NCI-H510A treated with DMSO at 0.1 percent for 48 hours (cell line): ENCODE measurements at places on chromosomes 13 and 19.

- DNase-seq = no peak
These were observed 3.3 kb downstream of the CSNK1G2 start for GRCh38 chr19:1944088-1944915.

GRCh38 chr19:19059018-19059836, 4.6 kb upstream of the SLC25A42 start:
- DNase-seq = no peak

DNA sequence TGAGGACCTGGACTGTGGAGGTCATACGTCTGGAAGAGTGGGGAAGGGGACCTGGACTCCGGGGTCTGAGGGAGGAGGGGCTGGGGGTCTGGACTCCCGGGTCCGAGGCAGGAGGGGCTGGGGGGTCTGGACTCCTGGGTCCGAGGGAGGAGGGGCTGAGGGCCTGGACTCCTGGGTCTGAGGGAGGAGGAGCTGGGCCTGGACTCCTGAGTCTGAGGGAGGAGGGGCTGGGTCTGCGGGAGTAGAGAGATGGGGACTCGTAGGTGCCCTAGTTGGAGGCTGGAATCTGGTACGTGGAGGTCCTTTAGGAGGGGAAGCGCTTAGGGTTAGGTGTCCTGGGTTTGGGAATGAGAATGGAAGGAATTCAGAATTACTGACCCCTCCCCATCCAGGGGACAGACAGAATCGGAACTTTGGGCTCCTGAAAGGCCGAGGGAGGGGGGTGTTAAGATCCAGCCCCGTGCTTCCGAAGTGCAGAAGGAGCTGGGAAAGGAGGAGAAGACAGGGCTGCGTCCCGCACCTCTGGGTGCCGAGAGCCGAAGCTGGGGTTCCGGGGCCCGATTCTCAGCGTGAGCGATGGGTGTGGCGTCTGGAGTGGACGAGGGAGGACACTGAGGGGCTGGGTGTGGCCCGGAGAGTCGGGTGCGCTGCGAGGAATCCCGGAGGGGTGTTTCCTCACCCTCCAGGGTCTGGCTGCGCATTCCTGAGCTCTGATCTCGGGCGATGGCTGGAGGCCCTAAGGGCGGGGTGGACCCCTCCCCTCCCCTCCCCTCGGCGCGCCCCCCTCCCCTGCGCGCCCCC, 608 bp downstream of the MYADM start:
- DNase-seq = no peak

DNA sequence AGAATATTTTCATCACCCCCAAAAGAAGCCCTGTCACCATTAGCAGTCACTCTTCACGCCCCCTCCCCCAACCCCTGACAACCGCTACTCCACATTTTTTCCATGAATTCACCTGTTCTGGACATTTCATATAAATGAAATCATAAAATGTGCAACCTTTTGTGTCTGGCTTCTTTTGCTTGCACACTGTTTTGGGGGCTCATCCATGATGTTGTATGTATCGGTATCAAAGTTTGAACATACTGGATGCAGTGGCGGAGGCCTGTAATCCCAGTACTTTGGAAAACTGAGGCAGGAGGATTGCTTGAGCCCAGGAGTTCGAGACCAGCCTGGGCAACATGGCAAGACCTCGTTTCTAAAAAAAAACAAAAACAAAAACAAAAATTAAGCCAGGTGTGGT, 7.2 kb downstream of the GADD45B start:
- no peak for DNase-seq

GRCh38 chr19:18910010-18910409, 9.2 kb downstream of the COPE start:
- DNase-seq = no peak

- no peak for DNase-seq
These were observed 25.5 kb downstream of the OR7A5 start for GRCh38 chr19:14809272-14810057.

GRCh38 chr19:51440846-51441409, 17.3 kb downstream of the SIGLEC8 start:
- no peak for DNase-seq

DNA sequence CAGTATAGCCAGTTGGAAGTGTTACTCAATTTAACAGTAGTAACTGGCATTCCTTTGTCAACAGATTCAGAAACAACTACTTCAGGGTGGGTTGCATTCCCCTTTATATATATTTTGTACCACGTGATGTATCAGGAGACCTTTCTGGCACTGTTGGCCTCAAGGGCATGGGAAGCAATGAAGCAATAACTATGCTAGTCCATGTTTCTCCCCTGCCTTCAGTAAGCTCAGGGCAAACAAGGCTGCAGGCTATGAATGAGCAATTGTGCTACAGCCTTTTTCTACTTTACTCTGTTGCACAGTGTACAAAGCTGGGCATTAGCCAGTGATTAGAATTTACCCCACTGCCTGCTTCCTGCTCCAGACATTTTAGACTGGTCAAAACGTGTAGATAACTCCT, 348.8 kb downstream of the GPC5 start:
- DNase-seq = no peak

DNA sequence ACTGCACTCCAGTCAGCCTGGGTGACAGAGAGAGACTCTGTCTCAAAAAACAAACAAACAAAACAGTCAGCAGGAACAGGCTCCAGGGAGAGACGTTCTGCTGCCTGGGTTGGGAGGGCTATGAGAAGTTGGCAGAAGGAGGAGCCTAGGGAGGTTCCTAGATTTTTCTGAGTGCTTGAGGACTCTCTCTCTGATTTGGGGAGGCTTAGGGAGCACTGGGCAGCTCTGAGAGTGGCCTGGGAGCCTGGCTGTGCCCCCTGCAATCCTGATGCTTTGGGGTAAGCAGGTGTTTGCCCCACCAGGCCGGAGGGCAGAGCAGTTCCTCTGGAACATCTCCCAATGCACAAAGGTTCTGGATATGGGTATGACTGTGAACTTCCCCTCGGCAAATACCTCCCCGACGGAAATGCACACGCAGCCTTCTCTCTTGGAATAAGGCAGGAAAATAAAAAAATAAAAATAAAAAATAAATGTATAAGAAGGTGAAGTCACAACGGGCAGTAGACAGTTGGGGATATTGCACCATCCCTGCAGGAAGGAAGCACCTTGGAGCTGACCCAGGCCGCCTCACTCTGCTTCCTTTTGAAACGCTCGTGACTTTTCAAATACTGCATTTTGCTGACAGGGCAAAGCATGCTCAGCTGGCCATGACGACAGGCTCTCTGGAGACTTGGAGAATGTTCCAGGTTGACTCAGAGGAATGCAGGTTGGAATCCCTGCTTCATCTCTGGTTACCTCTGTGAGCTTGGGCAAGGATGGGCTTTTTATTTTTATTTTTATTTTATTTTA, 26.5 kb upstream of the HOMER3 start:
- DNase-seq = peak; percentile 36

DNA sequence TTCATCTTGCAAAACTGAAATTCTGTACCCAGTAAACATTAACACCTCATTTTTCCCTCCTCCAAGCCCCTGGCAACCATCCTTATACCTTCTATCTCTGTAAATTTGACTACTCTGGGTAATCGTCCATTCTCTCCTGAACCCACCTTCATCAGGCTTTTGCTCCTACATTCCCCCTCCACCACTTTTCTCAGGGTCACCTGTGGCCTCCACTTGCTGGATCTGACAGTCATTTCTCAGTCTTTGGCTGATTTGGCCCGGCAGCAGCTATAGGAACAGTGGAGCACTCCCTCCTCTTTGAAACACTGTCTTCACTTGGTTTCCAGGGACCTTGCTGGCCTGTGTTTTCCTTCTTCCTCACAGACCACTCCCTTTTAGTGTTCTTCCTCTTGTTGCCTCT, 83.5 kb downstream of the LRCH1 start:
- no peak for DNase-seq

DNA sequence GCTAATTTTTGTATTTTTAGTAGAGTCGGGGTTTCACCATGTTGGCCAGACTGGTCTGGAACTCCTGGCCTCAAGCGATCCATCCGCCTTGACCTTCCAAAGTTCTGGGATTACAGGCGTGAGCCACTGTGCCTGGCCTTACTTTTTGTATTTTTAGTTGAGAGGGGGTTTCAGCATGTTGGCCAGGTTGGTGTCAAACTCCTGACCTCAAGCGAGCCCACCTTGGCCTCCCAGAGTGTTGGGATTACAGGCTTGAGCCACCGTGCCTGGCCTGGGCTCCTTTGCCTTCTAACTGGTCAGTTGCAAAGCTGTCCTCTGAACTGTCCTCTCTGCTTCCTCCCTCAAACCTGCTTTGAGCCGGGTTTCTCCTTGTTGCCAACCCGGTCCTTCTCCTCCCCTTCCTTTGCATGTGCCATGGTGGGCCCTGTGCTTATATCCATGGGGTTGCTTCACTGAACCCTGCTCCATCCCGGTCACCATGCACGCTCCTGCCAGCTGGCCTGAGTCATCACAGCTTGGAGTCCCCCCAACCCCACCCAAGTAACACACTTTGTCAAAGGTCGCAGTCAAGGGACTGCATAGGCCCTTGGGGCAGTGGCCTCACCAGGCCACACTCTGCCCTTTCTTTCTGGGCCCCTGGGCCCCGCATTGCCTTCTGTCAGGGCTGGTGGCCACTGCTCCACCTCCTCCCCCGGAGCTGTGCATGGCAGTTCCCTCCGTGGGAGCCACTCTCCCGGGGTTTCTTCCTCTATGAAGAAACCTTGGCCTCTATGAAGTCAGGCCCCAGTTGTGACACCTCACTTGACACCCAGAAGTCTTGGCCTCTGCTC, 21.2 kb downstream of the WTIP start:
- DNase-seq = no peak

GRCh38 chr13:41543664-41544300, 86.4 kb downstream of the RGCC start:
- no peak for DNase-seq

DNA sequence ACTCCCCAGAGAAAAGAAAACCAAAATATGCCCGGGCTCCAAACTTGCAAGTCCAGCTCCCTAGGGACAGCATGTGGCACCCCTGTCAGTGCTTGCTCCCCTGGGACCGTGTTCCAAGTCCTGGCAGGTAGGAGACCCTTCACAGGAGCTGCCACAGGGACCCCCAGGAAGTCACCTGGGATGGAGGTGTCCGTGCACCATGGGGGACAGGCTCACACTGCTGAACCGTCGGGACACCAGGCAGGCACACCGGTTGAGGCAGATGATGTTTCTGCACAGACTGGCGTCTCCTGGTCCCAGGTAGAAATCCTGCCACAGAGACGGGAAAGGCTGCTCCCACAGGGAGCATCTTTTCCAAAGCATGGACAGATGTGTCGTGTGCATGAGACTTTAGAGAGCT, 11.7 kb upstream of the PROZ start:
- no peak for DNase-seq

- no peak for DNase-seq
These were observed 39.7 kb downstream of the GJA3 start for GRCh38 chr13:20121159-20121525.

DNA sequence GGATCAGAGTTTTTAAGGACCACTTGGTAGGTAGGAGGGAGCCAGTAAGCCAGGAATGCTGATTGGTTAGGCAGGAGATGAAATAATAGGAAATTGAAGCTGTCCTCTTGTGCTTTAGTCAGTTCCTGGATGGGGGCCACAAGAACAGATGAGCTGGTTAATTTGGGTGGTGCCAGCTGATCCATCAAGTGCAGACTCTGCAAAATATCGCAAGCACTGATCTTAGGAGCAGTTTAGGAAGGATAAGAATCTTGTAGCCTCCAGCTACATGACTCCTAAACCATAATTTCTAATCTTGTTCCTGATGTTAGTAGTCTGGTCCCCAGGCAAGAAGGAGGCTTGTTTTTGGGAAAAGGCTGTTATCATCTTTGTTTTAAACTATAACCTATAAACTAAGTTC, 117.9 kb upstream of the GPR12 start:
- no peak for DNase-seq

GRCh38 chr19:13526552-13526951, 20.3 kb upstream of the CACNA1A start:
- DNase-seq = peak; percentile 43

- no peak for DNase-seq
These were observed 10.2 kb downstream of the EPSTI1 start for GRCh38 chr13:42981853-42982252.

GRCh38 chr19:58476498-58477015, 405 bp downstream of the ZNF446 start:
- peak; percentile 2 for DNase-seq
